IPS DF 19.7 (cell line): ENCODE measurements at places on chromosomes 12 and 14.

DNA sequence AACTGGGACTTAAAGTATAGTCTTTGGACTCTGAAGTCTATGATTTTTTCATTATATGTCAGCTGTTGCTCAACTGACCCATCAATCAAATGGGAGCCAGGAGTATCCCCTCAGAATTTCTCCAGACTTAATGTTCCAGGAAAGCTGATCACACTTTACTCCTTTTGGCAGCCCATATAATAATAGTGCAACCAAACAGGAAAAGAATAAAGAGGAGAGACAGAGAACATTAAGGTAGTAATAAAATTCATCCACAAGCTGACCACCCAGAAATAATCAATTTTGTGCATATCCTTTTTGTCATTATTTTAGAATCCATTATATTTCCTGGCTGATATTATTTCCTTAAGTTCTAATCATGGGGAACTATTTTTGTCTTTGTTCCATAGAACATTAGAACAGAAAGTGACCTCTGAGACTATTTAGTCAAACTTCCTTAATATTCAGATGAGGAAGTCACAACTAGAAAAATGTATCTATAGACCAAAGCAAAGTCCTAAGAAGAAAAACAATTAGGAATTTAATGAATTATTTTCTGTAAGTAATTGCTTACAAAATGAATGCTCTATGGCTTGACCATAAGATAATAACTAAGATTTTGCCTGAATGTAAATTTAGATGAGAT is 238.1 kb upstream of the SEL1L start:
- DNase-seq = no peak

DNA sequence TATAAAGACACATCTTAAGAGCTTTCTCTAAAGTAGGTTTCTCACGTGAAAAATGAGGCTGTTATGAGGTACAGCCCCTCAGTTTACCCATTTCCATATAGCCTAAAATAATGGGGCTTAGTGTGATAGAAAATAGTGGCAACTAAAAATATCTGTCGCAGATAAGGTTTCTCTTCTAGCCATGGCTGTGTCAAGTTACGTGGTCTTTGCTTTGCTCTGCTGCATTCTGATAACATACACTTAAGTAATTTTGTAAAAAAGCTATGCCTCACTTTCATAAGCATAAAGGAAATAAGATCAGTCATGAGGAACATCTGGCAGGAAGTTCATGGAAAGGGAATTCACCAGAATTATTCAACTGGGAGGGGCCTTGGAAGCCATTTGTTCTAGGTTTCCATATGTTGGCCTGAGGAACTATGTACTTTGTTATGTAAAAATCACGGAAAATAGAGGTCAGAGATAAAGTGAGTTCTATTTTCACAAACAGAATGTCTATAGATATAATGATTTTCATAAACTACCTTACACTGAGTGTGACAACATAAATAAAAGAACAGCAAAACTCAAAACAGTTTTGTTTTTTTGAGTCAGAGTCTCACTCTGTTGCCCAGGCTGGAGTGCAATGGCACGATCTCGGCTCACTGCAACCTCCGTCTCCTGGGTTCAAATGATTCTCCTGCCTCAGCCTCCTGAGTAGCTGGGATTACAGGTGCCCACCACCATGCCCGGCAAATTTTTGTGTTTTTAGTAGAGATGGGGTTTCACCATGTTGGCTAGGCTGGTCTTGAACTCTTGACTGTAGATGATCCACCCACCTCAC is 195.6 kb upstream of the KRR1 start:
- DNase-seq = no peak

DNA sequence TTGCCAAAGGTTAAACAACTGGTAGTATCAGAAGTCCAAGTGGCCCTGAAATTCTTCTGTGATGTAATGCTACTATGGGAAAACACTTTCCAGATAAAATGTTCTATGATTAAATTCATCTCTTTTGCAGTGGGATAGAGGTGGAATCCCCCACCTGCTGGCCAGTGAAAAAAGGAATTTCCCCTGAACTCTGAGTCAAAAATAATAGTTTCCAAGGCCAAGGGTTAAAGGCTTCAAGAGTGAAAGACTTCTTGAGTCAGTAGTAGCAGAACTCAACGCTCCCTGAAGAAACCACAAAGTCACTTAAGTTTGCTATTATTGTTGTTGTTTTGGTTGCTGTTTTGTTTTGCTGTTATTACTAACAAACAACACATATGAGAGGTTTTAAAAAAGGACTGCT is 330.8 kb downstream of the SOX5 start:
- DNase-seq = no peak

DNA sequence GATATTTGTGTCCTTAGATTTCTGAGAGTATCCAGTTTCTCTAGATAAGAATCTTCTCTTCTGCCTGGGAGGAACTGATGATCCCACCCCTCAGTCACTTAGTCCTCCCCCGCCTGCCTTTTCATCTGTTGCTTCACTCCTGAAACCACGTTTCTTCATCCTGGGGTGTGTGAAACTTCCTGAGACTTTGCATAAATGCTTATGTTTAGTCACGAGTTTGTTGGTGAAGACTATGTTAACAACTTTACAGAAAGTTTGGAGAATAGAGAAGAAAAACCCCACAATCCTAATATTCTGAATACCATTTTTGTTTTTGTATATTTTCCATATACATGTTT is 33.2 kb downstream of the MARK3 start:
- DNase-seq = no peak

GRCh38 chr14:106120101-106120500 is 593.7 kb downstream of the TMEM121 start:
- no peak for DNase-seq

GRCh38 chr12:102797528-102797927 is 119.5 kb downstream of the PAH start:
- no peak for DNase-seq

- DNase-seq = no peak
These were observed 109.4 kb upstream of the ATF7IP start for GRCh38 chr12:14256121-14256520.

DNA sequence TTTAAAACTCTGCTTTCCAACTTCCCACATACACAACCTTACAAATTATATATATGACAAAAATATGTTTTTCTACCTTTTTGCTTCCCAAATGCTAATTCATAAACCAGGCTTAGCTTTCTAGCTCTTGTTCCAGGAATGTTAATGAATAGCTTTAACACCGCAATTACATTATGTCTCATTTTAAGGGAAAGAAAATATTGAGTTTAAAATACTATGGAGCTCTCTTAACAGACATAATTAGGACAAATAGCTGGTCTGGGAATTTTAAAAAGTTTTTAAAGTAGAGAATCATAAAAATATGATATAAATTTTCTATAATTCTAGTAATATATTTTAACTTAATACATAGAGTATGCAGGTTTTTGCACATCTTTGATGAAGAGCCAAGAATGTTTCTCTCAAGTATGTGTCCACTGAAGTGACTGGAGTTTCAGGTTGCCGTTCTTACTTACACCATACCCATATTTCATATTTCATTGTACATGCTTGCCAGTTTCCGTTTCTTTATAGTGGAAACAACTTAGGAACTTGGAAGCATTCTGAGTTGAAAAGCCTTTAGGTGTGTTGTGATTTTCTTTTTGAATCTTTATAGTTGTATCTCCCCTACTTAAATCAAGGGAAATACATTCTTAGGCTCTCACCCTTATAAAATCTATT is 90.6 kb upstream of the SLCO1C1 start:
- no peak for DNase-seq

DNA sequence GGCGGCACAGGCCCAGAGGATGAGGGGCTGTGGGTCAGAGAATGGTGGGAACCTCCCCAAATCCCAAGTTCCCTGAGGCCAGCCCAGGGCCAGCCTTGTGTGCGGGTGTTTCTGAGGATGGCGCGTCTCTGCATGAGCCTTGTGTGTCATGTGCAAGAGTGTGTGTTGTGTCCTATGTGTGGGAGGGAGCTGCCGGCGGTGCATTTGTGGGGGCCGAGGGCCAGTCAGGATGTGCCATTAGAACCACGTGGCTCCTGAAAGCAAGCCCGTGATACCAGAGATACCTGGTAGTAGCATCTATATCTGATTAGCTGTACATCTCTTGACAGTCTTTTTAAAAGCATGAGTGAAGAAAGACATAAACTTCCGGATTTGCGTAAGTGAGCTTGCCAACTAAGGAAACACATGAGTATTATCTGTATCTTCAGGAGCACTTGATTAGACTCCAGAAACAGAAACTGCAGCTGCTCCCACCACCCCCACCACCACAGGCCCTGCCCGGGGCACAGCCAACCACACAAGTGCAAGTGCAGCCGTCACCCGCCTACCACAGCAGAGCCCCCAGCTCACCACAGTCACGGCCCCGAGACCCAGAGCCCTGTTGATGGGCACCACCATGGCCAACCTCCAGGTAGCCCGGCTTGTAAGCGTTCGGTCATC is 19.2 kb downstream of the DDX51 start:
- no peak for DNase-seq

DNA sequence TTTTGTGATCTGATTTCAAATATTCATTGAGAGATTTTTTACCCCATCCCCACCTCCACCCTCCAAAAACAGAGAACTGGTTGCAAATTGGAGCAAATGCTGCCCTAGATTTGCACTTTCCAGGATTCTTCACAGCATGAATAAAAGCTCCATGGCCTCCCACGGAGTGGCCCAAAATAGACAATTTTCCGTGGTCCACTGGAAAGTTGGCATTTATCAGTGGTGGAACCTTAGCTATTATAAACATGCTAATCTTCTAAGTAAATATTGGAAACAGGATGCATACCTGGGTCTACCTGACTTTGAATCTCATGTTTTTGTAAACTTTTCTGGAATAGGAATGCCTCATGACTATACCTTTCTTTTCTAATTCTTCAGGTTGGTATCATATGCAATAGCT is 123.9 kb downstream of the SLC16A7 start:
- no peak for DNase-seq

DNA sequence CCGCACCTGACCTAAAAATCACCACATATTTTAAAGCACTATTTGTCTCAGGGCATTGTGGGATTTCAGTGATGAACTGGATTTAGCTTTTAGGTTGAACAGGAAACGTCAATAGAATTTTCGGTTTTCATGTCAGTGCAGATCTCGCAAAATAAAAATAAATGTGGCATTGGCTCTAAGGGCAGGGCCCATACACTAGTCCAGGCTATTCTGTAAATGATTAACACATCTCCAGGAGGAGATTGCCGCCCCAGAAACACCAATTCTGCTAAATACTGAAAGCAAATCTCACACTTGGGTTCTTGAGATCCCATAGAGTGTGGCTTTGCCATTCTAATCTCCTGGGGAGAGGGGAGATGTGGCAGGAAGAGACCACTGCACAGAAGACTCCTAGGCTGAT is 1494.0 kb upstream of the TMEM132C start:
- DNase-seq = no peak

DNA sequence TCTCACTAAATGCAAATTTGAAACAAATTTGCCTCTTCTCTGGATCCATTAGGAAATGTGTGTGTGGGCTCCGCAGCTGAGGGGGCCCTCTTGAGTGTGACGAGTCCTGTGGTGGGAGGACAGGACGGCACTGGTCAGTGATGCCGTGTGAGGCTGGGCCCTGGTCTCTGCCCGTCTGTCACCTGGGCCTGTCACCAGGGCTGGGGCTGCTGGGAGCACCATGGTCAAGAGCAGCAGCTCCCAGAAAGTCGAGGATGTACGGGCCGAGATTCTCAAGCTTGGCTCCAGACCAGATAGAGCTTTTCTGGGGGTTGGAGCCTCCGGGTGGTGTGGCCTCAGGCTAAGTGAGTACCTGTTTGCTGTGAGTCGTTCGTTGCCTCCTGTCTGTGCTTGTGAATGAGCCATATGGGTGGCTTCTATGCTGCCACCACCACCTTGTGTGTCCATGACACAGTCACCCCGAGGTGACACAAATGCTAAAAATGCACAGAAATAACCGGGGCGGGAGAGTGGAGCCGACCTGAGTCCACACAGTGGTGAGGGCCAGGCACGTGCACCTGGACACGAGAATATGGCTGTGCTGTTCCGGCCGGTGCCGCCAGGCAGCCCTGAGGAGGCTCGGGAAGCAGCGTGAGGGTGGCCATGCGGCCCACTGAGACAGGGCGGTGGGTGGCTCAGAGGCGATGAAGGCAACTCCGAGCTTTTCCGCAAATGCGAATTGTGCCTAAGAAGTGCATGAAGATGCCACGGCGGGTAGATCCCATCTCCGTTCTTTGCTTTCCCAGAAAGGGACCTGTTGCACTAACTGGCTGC is 8.7 kb downstream of the PGAM5 start:
- DNase-seq = no peak

DNA sequence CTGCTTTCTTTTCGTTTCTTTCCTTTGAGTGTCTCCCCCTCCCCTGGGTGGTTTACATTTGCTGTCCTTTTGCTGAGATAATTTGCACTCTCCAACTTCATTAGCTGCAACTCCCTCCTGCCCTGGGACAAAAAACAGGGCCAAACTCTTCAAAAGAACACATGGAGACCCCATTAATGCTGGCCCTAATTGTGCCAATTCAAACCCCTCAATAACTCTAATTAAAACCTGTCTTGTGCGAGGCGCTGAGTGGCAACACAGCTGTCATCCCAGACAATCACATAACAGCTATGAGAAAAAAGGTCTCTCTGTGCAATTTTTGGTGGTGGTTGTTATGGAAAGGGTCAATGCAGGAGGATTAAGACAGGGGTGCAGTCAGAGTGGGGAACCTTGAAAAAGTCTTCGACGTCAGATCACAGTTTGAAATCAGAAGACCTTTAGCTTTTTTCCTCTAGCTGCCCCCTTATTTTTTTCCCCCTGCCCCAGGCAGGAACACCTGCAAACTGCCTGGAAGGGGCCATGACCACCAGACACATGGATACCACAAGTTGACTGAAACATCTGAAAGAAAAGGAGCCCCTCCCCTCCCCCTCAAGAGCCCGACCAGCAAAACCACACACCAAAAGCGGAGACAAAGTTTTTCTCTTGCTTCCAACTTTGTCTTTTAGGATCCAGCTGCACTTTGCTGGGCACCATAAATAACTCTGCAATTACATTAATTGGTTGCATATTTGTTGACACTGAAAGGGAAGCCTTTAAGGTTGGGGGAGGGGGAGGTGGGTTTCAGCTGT is 26.5 kb upstream of the SMOC1 start:
- DNase-seq = no peak

GRCh38 chr12:115343008-115343407 is 659.0 kb upstream of the TBX3 start:
- no peak for DNase-seq

DNA sequence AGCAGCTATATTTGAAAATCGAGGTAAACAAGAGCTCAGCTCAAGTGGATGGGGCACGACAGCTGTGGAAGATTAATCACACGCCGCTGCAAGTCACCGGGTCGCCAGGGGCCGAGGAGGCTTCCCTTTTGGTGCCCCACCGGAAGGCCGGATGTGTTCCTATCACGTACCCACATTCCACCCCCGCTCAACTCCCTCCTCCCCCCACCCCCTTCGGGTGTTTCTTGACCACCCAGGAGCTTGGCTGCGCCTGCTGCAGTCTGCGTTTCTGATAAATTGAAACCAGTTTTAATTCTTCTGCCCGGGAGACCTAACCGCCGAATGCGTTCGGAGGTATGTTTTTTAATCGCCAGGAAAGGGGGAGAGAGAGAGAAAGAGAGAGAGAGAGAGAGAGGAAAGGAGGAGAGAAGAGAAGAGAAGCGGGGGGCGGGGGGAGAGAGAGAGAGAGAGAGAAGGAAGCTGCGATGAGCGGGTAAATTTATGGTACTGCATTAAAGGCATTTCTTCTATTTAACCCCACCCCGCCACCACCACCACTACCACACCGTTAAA is 1.8 kb downstream of the SLC8A3 start:
- peak; percentile 28 for DNase-seq
